HepG2 (cell line): ENCODE measurements at places on chromosomes 6 and 20. TPM values are rescaled to one million over a fixed set of nuclear protein-coding genes. Genes with fewer than 3 reads are reported as not detected.
A peak's percentile ranks its signal among the peaks of the same experiment; 100 is the strongest.

Gene CALHM5
- not detected in 2 replicates for total RNA-seq

Gene IMPG1
- total RNA-seq = not detected in 2 replicates

DNA sequence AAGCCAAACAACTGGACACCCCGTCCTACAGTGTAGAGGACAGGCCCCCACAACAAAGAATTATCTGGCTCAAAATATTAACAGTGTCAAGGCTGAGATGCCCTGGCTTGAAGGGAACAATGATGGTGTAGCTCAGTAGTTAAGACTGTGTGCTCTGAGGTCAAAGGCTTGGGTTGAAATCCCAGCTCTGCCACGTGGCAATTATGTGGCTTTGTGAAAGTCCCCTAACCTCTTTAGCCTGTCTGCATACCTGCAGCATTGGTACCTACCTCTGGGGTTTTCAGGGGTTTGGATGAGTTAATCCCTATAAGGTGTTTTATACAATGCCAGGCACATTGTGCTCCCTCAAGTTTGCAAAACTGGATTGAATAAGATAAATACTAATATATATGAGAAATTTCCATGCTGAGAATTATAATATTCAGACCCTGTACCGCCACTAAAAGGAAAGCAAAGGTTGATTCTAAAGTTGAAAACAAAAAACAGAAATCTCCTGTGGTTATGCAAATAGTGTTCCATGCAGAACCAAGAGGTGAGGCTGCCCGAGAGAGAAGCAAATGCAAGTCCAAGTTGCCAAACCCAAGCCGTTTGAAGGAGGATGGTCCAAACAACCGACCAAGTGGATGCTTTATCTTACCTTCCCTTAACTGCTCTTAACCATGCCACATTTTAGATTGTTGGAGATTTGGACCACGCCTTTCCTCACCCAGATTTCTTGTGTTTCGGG, 199.8 kb downstream of the NFATC2 start:
- no peaks in the 10 kb centered on the region for H3K36me3 ChIP-seq
- no peak overlapping the region for H3K27ac ChIP-seq
- no peak for DNase-seq
- H3K4me3 ChIP-seq = no peak overlapping the region
- no peaks in the 10 kb centered on the region; the same call in 1 of the 2 replicates for H3K27me3 ChIP-seq

DNA sequence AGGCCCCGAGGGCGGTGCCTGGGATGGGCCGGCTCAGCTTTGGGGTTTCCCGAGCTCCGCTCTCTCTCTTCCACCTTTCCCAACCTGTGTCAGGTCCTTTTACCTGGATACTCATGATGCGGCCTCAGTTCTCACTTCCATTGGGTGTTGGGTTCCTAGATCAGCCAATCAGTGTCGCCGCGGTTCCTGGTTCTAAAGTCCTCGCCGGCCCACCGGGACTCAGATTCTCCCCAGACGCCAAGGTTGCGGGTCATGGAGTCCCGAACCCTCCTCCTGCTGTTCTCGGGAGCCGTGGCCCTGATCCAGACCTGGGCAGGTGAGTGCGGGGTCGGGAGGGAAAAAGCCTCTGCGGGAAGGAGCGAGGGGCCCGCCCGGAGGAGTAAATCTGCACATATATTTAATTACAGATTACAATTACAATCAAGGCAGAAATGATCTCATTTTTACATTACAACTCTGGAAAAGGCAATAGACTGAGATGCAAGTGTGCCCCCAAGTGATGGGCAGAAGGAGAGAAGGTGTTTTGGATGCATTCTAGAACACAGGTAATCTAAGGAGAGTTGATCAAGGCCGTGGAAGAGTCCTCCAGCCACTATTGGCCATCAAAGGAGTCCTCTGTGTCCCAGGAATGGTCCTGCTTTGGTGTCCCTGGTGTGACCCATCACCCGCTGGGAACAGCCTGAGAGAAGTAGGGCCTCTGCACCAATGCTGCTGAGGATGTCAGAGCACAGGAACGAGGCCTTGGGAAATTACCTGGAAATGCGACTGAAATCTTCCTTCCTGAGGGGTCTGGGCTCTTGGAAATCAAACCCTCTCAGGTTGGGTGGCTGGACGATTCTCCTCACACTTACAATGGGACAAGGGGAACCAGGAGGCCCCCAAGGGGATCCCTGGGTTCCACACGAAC, 34.7 kb upstream of the MICB start:
- H3K4me1 ChIP-seq = peaks cover 17% of the 10 kb centered on the region
- no peaks in the 10 kb centered on the region; the same call in 1 of the 2 replicates for H3K27me3 ChIP-seq
- H3K4me3 ChIP-seq = peak overlapping the region; percentile 59
- H3K27ac ChIP-seq = no peak overlapping the region
- DNase-seq = peak; percentile 92
- H3K36me3 ChIP-seq = no peaks in the 10 kb centered on the region

- DNase-seq = no peak
- H3K27me3 ChIP-seq = no peaks in the 10 kb centered on the region; the same call in 2 of the 3 replicates
- no peaks in the 10 kb centered on the region for H3K36me3 ChIP-seq
- no peaks in the 10 kb centered on the region for H3K4me1 ChIP-seq
- H3K4me3 ChIP-seq = no peak overlapping the region
- H3K27ac ChIP-seq = no peak overlapping the region
These were observed 25.9 kb upstream of the CRISP1 start for GRCh38 chr6:49892280-49892679.
